ENCODE measurements at places on chromosomes 7 and 10.

GRCh38 chr10:75655791-75656451 lies 224.5 kb downstream of the LRMDA start:
- DNase-seq, result no peak

DNA sequence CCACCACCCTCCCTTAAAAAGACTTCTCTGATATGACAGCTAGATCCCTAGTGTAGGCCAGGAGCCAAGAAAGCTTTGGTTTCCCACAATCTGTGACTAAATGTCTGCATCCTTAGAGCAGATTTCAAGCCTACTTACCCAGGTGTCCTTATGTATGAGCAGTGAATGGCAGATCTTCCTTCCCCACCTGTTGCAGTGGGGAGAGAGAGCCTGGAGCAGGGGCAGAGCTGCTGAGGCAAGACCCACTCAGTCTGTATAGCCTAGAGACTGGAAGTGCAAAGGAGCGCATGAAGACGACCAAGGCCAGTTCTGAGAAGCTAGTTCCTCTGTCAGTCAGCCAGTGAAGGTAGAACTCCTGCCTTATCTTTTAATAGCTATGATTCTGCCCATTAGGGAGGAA lies 180.1 kb downstream of the GRM3 start:
- no peak for DNase-seq

GRCh38 chr7:70739646-70740210 lies 392.2 kb upstream of the GALNT17 start:
- no peak for DNase-seq

GRCh38 chr7:112749775-112750174 lies 40.4 kb downstream of the TMEM168 start:
- DNase-seq, result no peak

- no peak for DNase-seq
These were observed 77.2 kb downstream of the KIAA1549 start for GRCh38 chr7:138903859-138904435.

DNA sequence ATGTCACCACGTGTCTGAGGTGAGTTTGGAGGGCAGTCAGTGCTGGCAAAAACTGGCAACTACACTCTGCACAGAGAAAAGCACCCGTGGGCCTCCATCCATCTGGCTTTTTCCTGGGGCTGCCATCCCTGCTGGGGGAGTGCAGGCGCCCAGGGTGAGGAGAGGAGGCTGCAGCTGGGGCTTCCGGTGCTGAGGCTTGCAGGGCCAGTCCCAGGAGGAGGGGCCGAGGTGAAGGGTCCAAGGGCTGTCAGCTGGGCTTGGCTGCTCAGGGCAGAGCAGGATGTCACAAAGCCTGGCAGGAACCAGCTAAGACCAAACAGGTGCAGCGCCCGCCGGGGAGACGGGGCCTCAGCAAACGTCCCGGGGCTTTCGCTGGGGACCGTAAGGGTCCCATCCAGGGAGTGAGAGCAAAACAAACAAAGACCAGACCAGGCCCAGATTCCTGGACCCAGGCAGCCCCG lies 77.2 kb downstream of the CFAP46 start:
- DNase-seq, result no peak

- no peak for DNase-seq
These were observed 64.2 kb downstream of the PRLHR start for GRCh38 chr10:118531105-118531852.

DNA sequence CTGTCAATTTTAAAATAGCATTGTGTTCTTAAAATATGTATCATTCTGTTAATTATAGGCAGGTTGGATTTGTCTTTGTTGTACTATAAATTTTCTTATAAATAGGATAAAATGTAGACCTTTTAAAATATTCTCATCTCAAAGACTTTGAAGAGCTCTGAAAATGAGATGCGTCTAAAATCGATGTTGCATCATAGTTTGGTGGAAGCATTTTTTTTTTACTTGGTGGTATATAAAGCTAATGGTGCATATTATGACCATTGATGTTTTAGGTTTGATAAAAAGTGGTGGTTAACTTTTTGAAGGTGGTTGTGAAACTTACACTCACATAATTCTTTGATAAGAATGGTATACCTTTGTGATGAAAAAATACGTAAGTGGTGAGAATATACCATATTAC lies 69.1 kb downstream of the ZNRF2 start:
- no peak for DNase-seq

GRCh38 chr10:113056441-113057021 lies 106.5 kb downstream of the TCF7L2 start:
- no peak for DNase-seq

DNA sequence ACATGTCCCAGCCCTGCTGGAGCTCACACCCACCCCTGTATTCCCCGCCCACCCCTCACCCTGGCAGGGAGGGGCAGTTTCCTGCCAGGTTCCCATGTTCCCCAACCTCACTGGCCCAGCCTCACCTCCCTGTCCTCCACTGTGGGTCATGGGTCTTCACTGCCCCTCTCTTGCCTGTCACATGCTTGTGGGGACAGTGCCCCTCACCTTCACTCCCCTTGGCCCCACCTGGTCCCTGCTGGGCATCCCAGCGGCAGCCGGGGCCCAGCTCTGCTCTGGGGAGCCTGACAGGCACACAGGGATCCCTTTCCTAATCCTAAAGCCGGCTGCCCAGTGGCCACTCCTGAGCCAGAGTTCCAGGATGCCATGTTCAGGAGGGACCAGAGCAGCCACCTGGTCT lies 21.4 kb upstream of the ZNF862 start:
- DNase-seq, result no peak

DNA sequence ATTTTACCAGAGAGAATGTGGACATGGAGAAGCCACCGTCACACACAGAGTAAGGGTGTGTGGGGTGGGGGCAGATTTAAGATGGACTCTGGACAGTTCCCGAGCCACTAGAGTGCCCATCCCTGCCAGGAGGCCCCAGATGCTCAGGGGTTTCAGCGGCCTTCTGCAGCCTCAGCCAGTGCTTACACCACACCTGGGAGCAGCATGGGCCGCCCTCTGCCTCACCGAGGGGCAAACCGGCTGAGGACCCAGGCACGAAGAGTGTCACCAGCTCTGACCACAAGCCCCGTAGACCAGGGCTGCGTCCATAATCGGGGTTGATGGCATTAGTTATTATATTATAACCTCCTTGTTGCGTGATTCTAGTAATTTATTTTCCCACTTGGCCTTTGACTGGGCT lies 6.7 kb upstream of the MNX1 start:
- no peak for DNase-seq

All from hippocampal formation (tissue), 2 donors.